Keratinocyte (primary cell): ENCODE measurements at places on chromosomes 11 and 22. TPM values are rescaled to one million over a fixed set of nuclear protein-coding genes. Genes with fewer than 3 reads are reported as not detected.

DNA sequence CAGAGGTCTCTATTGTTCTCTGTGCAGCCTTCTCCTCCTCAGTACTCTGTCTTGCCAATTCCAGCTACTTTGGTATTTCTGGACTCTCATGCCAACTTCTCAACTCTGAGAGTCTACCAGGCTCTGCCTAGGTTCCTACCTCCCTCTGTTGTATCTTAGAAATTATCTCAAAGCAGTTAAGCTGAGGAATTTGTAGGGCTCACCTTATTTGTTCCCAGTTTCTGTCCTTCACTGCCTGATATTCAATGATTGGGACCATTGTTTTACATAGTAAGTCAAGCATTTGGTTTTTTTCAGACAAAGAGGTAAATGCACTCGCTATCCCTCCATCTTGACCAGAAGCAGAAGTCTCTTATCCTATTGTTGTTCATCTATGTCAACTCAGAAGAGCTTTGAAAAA lies 205.0 kb upstream of the PGR start:
- no peak for DNase-seq

DNA sequence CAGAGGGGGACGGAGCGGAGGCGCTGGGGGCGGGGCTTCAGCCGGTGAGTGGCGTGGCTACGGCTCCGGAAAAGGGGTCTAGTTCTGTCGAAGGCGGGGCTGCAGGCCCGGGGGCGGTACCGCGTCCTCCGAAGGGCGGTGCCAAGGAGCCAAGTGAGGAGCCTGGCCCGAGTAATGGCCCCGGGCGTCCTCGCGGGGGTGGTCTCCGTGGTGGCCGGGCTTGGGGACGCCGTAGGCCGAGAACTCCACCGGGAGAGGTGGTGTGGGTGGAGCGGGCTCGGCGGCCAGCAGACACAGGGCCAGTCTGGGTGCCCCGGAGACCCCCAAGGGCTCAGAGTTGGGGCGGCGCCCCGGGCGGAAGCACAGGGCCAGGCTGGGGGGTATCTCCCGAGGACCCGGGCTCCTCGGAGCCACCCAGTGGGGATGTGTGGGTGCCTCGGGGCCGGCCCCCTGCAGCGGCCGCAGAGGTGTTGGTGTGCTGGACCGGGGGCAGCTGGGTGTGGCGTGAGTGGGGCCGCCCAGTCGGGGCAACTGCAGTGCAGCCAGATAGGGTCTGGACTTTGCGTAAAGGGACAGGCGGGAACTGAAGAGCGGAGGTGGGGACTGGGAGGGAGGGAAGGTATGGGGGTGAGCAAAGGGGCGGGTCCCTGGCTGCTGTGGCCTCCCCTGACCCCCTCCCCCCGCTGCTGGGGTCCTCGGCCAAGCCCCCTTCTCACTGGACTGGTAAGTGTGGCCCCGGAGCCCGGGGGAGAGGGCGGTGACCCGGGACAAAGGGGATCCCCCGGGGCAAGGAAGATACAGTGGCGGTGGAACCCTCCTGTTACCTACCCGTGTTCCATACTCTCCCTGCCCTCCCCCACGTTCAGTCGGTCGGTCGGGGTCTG lies 838 bp downstream of the FKBP2 start:
- DNase-seq: no peak

GRCh38 chr11:18314784-18315523 lies 7.0 kb downstream of the HPS5 start:
- DNase-seq: no peak

GRCh38 chr11:66318600-66318970 lies 1.7 kb upstream of the CD248 start:
- DNase-seq: no peak

- no peak for DNase-seq
These were observed 6.1 kb downstream of the APLNR start for GRCh38 chr11:57230791-57231538.

DNA sequence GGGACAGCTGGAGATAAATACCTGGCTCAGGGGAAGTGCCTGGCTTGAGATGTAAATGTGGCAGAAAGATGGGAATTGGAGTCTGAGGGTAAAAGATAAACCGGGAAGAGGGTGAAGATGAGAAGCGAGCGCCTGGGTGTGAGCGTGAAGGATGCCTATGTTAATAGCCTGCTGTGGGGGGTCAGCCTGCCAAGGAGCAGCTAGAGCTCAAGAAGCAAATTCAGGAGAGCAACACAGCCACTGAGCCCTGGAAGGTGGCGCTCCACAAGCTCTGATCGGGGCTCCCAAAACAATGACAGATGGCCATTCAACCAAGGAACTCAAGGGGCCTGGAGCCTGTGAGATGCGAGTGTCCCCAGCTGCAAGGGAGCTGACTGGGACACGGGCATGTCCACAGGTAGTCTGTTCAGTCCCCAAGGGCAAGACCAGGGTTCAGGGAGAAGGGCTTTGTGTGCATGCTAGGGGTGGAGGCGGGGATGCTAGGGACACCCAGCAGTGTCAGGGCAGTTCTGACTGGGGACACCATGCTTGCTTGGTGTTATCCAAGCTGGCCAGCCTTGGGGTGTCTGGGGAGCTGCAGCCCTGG lies 2.8 kb downstream of the GSC2 start:
- no peak for DNase-seq

- no peak for DNase-seq
These were observed 14.9 kb downstream of the OR10D3 start for GRCh38 chr11:124197999-124198398.

- DNase-seq: no peak
These were observed 50.2 kb upstream of the SMIM38 start for GRCh38 chr11:69105461-69106030.

- no peak for DNase-seq
These were observed 18.4 kb upstream of the IL2RB start for GRCh38 chr22:37167981-37168647.

DNA sequence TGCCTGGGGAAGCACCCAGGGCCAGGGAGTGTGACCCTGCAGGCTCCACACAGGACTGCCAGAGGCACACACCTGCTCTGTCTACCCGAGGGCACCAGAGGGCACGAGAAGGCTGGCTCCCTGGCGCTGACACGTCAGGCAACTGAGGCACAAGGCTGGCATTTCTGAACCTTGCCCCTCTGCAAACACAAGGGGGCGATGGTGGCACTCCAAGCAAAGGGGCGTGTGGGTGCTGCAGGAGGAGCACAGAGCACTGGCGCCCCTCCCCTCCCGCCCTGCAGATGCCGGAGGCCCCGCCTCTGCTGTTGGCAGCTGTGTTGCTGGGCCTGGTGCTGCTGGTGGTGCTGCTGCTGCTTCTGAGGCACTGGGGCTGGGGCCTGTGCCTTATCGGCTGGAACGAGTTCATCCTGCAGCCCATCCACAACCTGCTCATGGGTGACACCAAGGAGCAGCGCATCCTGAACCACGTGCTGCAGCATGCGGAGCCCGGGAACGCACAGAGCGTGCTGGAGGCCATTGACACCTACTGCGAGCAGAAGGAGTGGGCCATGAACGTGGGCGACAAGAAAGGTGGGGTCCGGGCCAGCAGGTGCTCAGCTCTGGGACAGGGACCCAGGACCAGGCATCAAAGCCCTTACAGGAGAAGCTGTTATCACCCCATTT lies 20.8 kb upstream of the TXNRD2 start:
- peak; percentile 74 for DNase-seq

GRCh38 chr11:29495676-29496075 lies 521.2 kb downstream of the KCNA4 start:
- no peak for DNase-seq

DNA sequence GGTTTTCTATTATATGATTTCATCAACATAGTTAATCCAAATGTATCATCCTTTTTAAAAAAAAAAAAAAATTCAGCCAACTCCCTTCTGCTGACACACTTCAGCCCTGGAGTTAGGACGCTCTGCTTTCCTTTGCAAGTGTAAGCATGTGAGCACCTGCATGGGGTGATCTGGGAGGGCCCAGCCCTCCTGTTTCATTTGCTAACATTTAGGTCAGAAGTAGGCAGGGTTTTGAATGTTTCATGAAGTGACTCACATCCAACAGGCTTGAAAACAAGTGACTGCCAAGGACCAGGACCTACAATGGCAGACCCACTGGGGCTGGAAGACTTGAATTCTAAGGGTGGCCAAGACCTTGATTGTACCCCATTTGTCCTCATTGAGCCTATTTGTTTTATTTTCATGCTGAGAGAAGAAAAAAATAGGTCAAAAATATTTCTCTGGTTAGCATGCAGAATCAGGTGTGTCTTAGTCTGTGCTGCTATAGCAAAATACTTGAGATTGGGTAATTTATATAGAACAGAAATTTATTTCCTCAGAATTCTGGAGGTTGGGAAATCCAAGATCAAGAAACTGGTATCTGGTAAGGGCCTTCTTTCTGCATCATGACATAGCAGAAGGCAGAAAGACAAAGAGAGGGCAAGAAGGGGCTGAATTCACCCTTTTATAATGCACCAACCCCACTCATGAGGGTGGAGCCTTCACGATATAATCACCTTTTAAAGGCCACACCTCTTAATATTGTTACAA lies 137.6 kb downstream of the CD44 start:
- peak; percentile 94 for DNase-seq

GRCh38 chr11:69284081-69284511 lies 9.9 kb upstream of the MYEOV start:
- no peak for DNase-seq

- no peak for DNase-seq
These were observed 38.6 kb upstream of the BMAL1 start for GRCh38 chr11:13238879-13239514.

- no peak for DNase-seq
These were observed 61.3 kb downstream of the PPME1 start for GRCh38 chr11:74232311-74232950.

- no peak for DNase-seq
These were observed 62.8 kb downstream of the AAMDC start for GRCh38 chr11:77883775-77884174.

GRCh38 chr11:113163291-113164030 lies 150.9 kb upstream of the TTC12 start:
- DNase-seq: no peak

- DNase-seq: no peak
These were observed 8.7 kb upstream of the TTC12 start for GRCh38 chr11:113305440-113306336.

- DNase-seq: no peak
These were observed 18.3 kb downstream of the PRSS23 start for GRCh38 chr11:86818462-86819192.

GRCh38 chr11:101436511-101437142 lies 147.2 kb downstream of the TRPC6 start:
- no peak for DNase-seq

DNA sequence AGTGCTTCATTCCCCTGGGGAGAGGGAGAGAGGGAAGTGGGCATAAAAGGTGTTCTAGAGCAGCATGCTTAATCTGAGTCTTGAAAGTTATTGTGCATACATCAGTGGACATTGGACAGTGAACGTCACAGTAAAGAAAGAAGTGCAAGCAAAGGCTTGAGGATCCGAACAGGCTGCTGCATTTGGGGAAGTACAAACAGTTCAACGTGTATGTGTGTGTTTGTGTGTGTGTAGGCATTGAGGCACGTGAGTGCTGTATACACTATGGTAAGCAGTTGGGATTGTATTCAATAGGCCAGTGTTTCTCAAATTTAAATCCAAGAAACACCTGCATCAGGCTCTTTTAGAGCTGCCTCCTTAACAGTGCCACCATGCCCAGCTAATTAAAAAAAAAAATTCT lies 10.4 kb upstream of the EIF3M start:
- no peak for DNase-seq

- DNase-seq: no peak
These were observed 156.6 kb upstream of the POU2AF2 start for GRCh38 chr11:111088847-111089355.

DNA sequence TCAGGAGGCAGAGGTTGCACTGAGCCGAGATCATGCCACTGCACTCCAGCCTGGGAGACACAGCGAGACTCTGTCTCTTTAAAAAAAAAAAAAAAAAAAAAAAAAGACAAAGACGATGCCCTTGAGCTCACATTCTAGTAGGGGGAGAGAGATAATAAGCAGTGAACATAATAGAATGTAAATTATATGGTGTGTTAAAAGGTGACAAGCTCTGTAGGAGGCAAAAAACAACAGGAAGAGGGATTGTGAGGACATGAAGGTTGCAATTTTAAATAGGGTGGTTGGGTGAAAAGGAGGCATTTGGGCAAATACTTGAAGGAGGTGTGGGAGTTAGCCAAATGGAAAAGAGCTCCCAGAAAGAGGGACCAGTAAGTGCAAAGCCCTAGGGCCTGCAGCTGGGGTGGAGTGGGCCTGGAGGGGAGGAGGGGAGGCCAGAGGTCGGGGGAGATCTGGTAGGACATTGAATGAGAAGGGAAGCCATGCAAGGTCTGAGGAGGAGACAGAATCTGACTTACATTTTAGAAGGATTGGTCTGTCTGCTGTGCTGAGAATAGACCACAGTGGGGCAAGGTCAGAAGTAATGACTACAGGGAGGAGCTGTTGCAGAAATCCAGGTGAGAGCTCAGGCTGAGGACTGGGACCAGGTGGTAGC lies 26.6 kb downstream of the P2RY2 start:
- no peak for DNase-seq

DNA sequence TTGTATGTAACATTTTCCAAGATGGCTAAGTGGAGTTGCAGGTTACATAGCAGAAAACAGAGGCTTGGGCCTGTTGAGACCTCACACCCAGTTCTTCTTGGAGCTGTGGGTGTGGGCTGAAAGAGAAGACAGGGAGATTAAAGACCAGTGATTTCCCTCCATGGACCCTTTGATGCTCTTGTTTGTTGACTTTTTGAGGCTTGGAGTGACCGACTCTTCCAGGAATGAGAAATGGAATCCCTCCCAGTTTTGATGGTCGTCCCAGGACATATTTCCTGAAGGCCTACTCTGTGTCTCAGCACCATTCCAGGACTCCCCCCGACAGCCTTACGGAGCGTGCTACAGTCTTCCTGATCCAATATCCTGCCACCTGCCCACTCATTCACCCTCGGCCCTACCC lies 96.9 kb downstream of the PTPRJ start:
- DNase-seq: no peak

GRCh38 chr11:124085997-124086846 lies 29.0 kb upstream of the VWA5A start:
- DNase-seq: no peak

- DNase-seq: no peak
These were observed 22.4 kb upstream of the GNB1L start for GRCh38 chr22:19876941-19877625.

GRCh38 chr11:73324665-73325035 lies 16.6 kb downstream of the ARHGEF17 start:
- DNase-seq: no peak

IGLL1 gene
- not detected in 3 replicates for polyA plus RNA-seq

CACNA1I gene
- not detected in 3 replicates for polyA plus RNA-seq

OR8D1 gene
- polyA plus RNA-seq: not detected in 3 replicates

NRIP3 gene
- 0.93 to 1.0 TPM (median 1.00 TPM) in 3 replicates for polyA plus RNA-seq

KCNJ4 gene
- not detected in 3 replicates for polyA plus RNA-seq

ANO5 gene
- 0.01 TPM in 1 of 3 replicates, not detected in the others for polyA plus RNA-seq

VSIG2 gene
- 0.08 TPM in 1 of 3 replicates, not detected in the others for polyA plus RNA-seq

C11orf16 gene
- not detected in 3 replicates for polyA plus RNA-seq

OR5A1 gene
- not detected in 3 replicates for polyA plus RNA-seq

E2F8 gene
- 0.39 to 2.4 TPM (median 2.0 TPM) in 3 replicates for polyA plus RNA-seq

JAML gene
- 0.01 TPM in 1 of 3 replicates, not detected in the others for polyA plus RNA-seq

RABL2B gene
- polyA plus RNA-seq: 29.8 to 38.1 TPM (median 30.7 TPM) in 3 replicates

DAGLA gene
- 0.03 to 0.08 TPM (median 0.04 TPM) in 3 replicates for polyA plus RNA-seq

MRPL17 gene
- 52.1 to 96.3 TPM (median 81.0 TPM) in 3 replicates for polyA plus RNA-seq
